ENCODE measurements at places on chromosomes 2 and 18. TPM values are rescaled to one million over a fixed set of nuclear protein-coding genes. Genes with fewer than 3 reads are reported as not detected.

The ATAD2B gene
- 48.4 TPM for total RNA-seq

The FBXO48 gene
- total RNA-seq, result 0.96 TPM

The UGT1A4 gene
- total RNA-seq, result 23.2 TPM

The SRD5A2 gene
- 0.65 TPM for total RNA-seq

The AGPS gene
- 38.7 TPM for total RNA-seq

The ZNF532 gene
- total RNA-seq, result 114 TPM

The ANKRD29 gene
- total RNA-seq, result 8.0 TPM

The ITGB6 gene
- total RNA-seq, result 96.3 TPM

The SLC9A4 gene
- 23.5 TPM for total RNA-seq

The DSG1 gene
- total RNA-seq, result 0.13 TPM

The TMEM178A gene
- 2.9 TPM for total RNA-seq

The FRZB gene
- 11.8 TPM for total RNA-seq

The SCLY gene
- total RNA-seq, result 21.6 TPM

The REG3G gene
- total RNA-seq, result not detected

The C1QL2 gene
- total RNA-seq, result not detected

The CCDC141 gene
- 2.8 TPM for total RNA-seq

The PTGR3 gene
- 31.5 TPM for total RNA-seq

The KIAA2012 gene
- not detected for total RNA-seq

The CTDSP1 gene
- 153 TPM for total RNA-seq

The ABCG8 gene
- total RNA-seq, result not detected

The BOLL gene
- total RNA-seq, result not detected

The TUBB8B gene
- total RNA-seq, result not detected
